ENCODE measurements at places on chromosomes 13 and 19. TPM values are rescaled to one million over a fixed set of nuclear protein-coding genes. Genes with fewer than 3 reads are reported as not detected.

GRCh38 chr13:52847682-52848432 lies 583 bp downstream of the PCDH8 start:
- DNase-seq, result no peak

The SLC1A6 gene
- not detected for total RNA-seq

The ZNF586 gene
- 9.7 TPM for total RNA-seq

GRCh38 chr13:112756511-112756966 lies 66.7 kb downstream of the ATP11A start:
- DNase-seq, result no peak

The ZNF418 gene
- total RNA-seq, result 11.0 TPM

Measured in Right ventricle myocardium inferior (tissue), 1 donor.